ENCODE measurements at places on chromosomes 11 and 22. TPM values are rescaled to one million over a fixed set of nuclear protein-coding genes. Genes with fewer than 3 reads are reported as not detected.

- no peak for DNase-seq
These were observed 104.6 kb downstream of the ATG16L2 start for GRCh38 chr11:72918851-72919250.

The GAL gene
- total RNA-seq: not detected

- DNase-seq: no peak
These were observed 13.6 kb downstream of the ADM start for GRCh38 chr11:10318527-10318802.

The NPAS4 gene
- not detected for total RNA-seq

The HBE1 gene
- not detected for total RNA-seq

GRCh38 chr11:95692526-95693260 is 96.9 kb downstream of the FAM76B start:
- no peak for DNase-seq

- no peak for DNase-seq
These were observed 10.1 kb downstream of the STIM1 start for GRCh38 chr11:3865388-3866193.

GRCh38 chr11:41254966-41255365 is 204.5 kb downstream of the LRRC4C start:
- no peak for DNase-seq

DNA sequence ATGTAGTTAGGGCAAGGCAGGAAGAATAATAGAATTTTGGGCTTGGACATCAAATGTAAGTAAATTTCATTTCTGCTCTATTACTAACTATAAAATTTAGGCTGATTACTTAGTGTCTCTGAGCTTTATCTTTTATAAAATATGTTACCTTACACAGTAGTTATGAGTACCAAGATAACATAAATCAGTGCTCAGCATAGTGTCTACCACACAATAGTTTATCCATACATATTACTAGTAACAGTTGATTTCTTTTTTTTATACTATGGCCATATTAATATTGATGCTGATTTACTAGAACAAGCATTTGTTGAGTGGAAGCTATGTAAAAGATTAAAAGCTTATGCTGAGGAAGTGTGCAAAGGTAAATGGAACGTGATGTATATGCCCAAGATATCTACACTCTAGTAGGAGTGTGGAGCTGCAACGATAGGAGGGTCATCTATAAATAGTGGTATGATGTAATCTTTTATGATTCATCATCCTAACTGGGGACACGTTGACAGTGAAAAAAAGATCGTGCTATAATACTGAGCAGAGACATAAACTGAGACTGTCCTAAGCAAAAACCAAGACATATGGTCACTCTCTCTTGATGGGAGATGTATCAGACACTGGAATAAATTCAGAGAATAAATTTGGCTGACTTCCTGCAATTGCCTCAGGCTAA is 8.7 kb upstream of the SLC5A12 start:
- DNase-seq: no peak

The RAB3IL1 gene
- 62.9 TPM for total RNA-seq

DNA sequence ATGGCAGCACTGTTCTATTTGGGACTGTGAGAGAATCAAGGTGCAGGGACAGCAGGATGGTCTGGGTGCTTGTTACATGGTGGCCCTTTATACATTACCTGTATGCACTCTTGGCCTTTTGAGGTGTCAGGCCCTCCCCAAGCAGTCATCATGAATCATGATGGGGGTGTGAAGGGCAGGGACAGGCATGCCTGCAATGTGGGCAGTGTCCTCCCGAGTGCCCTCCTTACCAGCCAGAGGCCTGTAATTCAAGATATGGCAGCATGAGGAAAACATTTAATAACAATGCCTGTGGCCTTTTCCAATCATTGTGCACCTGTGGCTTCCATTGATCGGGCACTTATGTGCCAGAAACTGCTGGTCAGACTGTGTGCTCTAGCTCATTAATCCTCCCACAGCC is 25.5 kb upstream of the CYP2D6 start:
- DNase-seq: no peak

The PRPF19 gene
- total RNA-seq: 92.0 TPM

DNA sequence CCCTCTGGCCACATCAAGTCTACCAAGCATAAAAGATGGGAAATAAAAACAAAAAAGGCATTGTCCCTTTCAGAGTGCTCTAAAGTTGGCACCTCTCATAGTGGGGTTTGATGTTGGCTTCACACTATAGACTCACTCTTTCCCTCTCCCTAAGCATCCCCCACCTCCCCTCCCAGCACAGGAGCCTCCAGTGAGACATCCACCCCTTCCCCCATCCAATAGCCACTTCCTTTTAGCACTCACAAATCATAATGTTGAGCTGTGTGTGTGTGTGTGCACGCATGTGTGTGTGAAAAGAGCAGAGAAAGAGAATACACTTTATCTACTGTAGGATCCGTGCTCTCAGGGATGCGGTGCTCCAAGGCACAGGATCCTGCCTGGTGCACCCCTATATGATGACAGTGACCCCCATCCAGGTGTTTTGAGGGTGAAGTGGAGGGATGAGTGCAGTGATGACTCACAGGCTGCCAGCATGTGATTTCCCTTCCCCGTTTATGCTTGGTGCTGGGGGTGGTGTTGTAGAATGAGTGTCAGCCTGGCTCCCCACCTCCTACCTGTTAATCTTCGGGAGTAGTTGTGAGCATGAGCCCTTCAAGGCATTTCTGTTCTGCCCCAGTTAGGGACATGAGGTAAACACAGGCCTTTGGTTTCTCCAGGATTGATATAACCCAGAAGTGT is 235.2 kb upstream of the B3GAT1 start:
- no peak for DNase-seq

- no peak for DNase-seq
These were observed 523.2 kb upstream of the TENM4 start for GRCh38 chr11:79963856-79964645.

Data from tibial nerve (tissue), 4 donors.